ENCODE measurements at places on chromosomes 13 and 19.

DNA sequence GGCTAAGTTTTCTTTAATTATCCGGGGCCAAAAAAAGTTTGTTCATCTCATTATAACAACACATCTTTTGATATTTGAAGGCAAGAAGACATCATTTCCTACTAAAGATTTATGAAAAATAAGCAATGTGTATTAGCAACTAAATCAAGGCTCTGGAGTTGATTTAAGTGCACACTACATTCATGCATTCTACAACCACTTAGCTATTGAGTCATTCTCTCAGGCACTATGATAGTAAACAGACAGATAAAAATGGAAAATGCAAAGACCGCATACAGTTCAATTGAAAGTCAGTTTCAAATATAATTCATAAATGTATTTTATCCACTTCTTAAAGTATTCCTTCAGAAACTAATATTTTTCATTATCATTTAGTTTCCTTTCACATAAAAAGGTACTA, 1395.2 kb downstream of the PCDH9 start:
- DNase-seq: no peak

- no peak for DNase-seq
These were observed 3.5 kb downstream of the N4BP2L2 start for GRCh38 chr13:32535115-32535514.

GRCh38 chr13:111861319-111861718, 205.6 kb upstream of the SOX1 start:
- DNase-seq: no peak

- no peak for DNase-seq
These were observed 198.4 kb upstream of the SLITRK6 start for GRCh38 chr13:85997587-85997986.

DNA sequence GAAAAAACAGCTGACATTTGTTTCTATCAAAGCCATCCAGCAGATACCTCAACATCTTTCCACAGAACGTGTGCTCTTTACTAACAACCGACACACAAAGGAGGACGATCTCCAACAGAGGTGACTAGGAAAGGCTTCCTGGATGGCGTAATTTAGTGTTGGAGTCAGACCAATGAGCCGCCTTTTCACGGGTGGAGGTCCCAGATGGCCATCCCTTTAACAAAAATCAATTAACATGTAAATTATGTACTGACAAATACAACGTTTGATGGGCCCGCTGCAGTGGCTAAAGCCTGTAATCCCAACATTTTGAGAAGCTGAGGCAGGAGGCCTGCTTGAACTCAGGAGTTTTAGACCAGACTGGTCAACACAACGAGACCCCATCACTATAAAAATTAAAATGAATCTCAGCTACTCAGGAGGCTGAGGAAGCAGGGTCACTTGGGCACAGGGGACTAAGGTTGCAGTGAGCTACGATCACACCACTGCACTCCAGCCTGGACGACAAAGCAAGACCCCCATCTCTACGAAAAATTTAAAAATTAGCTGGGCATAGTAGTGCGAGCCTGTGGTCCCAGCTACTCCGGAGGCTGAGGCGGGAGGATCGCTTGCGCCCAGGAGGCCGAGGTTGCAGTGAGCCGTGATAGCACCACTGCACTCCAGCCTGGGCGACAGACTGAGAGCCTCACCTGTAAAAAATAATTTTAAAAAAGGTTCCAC, 1.2 kb upstream of the DPY19L3 start:
- no peak for DNase-seq

DNA sequence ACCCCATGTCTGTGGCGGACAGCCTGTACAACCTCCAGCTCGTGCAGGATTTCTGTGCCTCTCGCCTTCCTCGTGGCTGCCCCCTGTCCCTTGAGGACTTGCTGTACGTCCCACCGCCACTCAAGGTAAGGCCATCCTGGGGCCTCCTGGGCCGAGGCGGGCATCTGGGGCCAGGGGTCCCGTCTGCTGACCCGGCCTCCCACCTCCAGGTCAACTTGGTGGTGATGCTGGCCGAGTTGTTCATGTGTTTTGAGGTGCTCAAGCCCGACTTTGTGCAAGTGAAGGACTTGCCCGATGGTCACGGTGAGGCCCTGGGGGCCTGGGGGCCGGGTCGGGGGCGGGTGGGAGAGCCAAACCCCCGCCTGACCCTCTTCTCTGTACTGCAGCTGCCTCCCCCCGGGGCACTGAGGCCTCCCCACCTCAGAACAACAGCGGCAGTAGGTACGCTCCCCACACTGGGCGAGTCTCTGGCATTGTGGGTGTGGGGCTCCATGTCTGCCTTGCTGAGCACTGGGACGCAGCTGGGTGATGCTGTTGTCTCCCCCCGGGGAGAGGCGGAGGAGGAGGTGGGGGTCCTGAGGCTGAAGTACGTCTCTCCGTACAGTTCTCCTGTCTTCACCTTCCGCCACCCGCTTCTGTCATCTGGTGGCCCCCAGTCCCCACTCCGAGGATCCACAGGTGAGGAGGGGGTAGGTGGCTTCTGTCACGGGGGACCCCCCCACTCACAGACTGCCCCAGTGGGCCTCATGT, 15.0 kb downstream of the CAMSAP3 start:
- no peak for DNase-seq

DNA sequence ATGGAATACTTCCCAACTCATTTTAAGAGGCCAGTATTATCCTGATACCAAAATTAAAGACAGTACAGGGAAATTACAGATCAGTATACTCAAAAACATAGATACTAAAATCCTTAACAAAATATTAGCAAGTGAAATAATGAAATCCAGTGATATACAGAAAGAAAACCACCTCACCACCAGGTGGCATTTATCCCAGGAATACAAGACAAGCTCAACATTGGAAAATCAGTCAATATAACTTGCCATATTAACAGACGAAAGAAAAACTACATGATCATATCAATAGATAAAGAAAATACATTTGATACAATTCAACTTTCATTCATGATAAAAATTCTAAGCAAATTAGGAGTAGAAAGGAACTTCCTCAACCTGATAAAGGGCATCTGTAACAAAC, 6.7 kb upstream of the GNA15 start:
- DNase-seq: no peak

- no peak for DNase-seq
These were observed 397.5 kb downstream of the DIAPH3 start for GRCh38 chr13:59766236-59766635.

- no peak for DNase-seq
These were observed 6.8 kb downstream of the CSNK1G2 start for GRCh38 chr19:1947651-1948209.

DNA sequence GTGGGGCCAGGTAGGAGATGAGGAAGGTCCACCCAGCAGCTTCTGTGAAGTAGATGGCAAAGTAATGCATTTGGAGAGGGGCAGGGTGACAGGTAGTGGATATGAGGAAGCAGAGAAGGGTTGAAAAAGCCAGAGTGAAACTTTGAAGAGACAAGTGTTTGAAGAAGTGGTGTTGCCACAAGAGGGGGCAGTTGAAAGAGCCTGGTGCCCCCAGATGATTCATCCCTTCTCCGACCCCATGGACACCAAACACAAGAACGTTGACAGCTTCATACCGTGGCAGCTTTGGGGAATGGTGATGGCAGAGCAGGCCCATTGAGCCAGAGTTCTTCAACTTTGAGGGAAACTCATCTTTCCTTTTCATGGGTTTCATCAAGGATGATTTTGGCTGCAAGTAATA, 19.9 kb downstream of the IFNL3 start:
- no peak for DNase-seq

DNA sequence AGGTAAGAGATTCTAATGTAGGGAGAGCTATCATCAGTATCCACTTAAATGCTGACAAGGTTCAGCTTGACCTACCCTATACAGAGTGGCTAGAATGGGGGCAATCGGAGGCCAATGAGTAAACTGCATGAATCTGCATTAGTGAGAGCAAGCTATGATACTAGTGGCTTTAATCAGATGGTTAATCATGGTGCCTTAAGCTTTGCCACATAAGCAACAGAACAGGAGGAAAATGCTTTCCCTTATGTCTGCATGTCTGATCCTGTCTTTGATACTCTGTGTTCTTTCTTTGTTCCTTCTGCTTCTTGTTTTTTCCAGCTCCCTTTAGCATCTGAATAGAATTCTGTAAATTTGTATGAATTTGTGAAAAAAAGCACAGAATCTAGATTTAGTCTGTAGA, 91.1 kb downstream of the WDFY2 start:
- no peak for DNase-seq

DNA sequence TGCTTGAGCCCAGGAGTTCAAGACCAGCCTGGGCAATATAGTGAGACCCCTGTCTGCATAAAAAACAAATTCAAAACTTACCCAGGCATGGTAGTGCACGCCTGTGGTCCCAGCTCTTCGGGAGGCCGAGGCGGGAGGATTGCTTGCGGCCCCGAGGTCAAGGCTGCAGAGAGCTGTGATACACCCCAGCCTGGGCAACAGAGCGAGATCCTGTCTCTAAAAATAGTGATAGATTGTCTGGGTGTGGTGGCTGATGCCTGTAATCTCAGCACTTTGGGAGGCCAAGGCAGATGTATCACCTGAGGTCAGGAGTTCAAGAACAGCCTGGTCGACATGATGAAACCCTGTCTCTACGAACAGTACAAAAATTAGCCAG, 4.0 kb upstream of the KLF16 start:
- no peak for DNase-seq

DNA sequence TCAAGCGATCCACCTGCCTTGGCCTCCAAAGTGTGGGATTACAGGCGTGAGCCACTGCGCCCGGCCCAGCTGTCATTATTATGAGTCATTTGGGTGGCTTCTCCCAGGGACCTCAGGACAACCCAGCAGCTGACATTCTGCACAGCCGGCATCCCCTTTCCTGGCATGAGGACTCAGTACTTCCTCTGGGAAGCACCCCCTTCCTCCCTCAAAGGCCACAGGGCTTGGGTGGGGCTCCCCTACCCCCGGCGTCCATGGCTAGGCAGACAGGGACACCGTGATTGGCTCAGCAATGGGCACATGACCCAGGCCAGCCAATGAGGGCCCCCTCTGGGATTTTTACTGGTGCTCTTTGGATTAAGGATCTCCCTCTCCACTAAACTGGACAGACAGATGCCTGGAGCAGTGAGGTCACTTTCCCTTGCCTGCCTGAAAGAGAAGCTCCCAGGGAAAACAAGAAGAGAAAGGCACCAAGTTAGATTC, 6.0 kb downstream of the KANK2 start:
- DNase-seq: no peak

DNA sequence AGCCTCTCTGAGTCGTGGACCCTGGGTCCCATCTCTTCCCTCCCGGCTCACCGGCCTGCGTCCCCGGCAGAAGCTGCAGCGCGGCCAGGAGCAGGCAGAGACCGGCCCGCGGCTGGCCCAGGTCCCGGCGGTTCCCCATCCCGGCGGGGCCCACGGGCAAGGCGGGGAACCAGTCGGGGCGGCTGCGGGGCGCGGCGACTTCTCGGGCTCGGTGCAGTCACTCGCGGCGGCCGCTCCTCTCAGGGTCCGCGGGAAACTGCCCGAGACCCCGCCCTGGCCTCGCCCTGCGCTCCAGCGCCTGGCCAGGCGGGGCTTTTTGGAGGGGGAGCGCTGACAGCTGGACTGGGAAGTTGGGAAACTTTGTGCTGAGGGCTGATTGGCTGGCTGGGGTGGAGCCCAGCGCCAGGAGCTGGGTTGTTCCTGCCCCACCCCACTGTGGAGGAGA, at the start of gene COL5A3:
Gene COL5A3 (minus strand): TSS at position 258 of the 445 bp plus-strand sequence. CDS start 119 bp downstream, at position 139.
- DNase-seq: no peak

- DNase-seq: no peak
These were observed 1226.7 kb downstream of the UQCRFS1 start for GRCh38 chr19:27986299-27986698.

DNA sequence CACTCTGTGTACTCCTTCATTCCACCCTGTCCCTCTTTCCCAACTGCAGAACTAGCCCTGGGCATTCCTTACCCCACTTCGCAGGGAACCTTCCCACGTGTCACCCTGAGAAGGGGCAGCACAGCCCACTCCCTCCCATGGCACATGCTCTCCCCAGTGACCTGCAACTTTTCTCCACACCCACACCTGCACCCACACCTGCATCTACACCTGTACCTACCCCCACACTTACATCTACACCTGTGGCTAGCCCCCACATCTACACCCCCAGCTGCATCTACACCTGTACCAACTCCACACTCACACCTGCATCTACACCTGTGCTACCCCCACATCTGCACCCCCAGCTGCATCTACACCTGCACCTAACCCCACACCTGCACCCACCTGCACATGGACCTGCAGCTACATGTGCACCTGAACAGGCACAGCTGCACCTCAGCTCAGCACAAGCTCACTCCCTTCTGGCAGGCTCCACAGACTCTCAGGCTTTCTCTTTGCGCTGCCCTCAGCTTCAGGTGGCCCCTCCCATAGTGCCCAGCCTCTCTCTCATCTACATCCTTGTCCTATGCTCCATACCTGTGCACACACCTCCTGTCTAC, 234.1 kb downstream of the TUBA3C start:
- no peak for DNase-seq

- DNase-seq: no peak
These were observed 402.2 kb upstream of the ZNF507 start for GRCh38 chr19:31943191-31943661.

DNA sequence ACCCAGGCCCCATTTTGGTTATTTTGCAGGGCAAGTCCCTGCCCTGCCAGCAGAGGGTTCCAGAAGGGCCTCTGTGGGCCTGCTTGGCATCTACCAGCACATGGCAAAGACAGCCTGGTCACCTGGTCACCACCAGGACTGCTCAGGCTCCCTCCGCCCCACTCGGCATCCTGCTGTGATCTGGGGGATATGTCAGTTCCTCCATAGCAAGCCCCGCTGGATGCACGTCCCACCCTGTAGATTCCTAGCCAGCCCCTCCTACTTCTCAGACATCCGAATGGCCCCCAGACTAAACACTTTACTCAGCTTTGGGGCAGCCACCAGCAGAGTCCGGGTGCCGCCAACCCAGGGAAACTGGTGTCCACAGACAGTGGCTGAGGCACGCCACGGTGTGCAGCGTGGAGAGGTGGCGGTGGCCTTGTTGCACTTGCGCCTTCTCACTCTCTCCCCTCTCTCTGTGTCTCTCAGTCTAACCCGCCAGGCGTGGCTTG, 31.8 kb upstream of the USE1 start:
- no peak for DNase-seq

- no peak for DNase-seq
These were observed 21.4 kb downstream of the LCP1 start for GRCh38 chr13:46160471-46161066.

- DNase-seq: no peak
These were observed 41.1 kb downstream of the GPR12 start for GRCh38 chr13:26719356-26719945.

DNA sequence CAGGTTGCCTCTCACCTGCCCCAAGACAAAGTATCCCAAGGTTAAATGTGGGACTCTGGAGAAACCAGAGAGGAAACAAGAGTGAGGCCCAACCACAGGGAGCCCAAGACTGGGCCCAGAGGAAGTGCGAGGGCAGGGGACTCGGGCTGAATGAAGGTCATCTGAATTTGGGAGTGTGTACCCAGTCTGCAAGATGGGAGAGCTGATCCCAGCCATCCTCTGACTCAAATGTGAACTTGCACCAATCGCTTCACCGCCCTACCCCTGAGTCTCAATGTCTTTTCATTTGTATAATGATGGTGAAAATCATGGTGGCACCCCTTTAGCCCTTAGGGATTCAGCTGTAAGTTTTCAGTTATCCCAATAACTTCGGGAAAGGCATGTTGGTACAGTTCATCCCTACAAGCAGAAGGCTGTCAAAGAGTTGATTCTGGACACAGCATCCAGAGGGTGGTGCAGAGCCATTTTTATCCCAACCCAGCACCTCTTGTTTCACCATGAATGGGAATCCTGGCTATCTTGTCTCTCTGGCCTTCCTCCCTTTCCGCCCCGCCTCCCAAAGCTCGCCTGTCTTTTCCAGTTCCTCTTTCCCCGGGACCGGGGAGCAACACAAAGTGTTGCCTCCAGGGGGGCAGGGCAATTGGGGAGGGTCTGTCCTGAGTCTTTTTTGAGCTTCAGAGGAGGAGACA, 123.4 kb downstream of the NUFIP1 start:
- DNase-seq: no peak
